Vagina (tissue), 2 donors: ENCODE measurements at places on chromosomes 6 and 20. TPM values are rescaled to one million over a fixed set of nuclear protein-coding genes. Genes with fewer than 3 reads are reported as not detected.

GRCh38 chr6:152012227-152012626, 204.7 kb downstream of the ESR1 start:
- no peak for DNase-seq

- no peak for DNase-seq
Measured at GRCh38 chr6:63352069-63352543, 32.3 kb upstream of the LGSN start.

- DNase-seq, result no peak
Measured at GRCh38 chr6:161667957-161668356, 394.1 kb upstream of the AGPAT4 start.

The TREML2 gene
- not detected for total RNA-seq

The VWA7 gene
- 0.74 TPM for total RNA-seq

DNA sequence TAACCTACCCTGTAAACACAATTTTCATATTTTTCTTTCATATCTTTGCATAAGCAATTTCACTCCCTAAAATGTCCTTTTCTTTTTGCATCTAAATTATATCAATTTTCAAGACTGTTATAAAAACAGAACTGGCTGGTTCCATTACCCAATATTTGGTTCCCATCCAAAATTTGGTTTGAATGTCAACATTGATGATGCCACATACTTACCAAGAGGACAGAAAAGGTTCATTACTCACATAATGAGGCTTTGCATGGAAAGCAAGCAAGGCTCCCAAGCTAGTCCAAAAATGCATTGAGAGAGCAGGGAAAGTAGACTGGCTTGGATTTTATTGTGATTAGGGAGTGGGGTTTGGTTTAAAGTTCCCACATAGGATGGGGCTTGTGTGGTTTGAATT, 144.4 kb upstream of the AKIRIN2 start:
- no peak for DNase-seq
